Spinal cord (tissue), 10 donors: ENCODE measurements at places on chromosomes 6 and 20.

GRCh38 chr20:32941155-32941885, 62.9 kb downstream of the SUN5 start:
- no peaks in the 10 kb centered on the region for H3K4me1 ChIP-seq
- no peak for DNase-seq
- no peak overlapping the region for H3K27ac ChIP-seq
- H3K27me3 ChIP-seq, result no peaks in the 10 kb centered on the region
- H3K36me3 ChIP-seq, result no peaks in the 10 kb centered on the region

GRCh38 chr6:81241126-81242041, 511.1 kb downstream of the TENT5A start:
- no peak for DNase-seq
- no peaks in the 10 kb centered on the region for H3K36me3 ChIP-seq
- H3K27ac ChIP-seq, result no peak overlapping the region
- no peak overlapping the region for H3K4me3 ChIP-seq
- H3K4me1 ChIP-seq, result no peaks in the 10 kb centered on the region

GRCh38 chr20:35849706-35850105, 77.9 kb downstream of the PHF20 start:
- H3K4me1 ChIP-seq, result peaks cover 4% of the 10 kb centered on the region
- H3K27me3 ChIP-seq, result no peaks in the 10 kb centered on the region
- peaks cover 10% of the 10 kb centered on the region for H3K36me3 ChIP-seq
- no peak for DNase-seq

GRCh38 chr20:11429168-11429567, 488.5 kb upstream of the BTBD3 start:
- H3K4me3 ChIP-seq, result no peak overlapping the region
- H3K27me3 ChIP-seq, result no peaks in the 10 kb centered on the region
- no peak overlapping the region for H3K27ac ChIP-seq
- no peaks in the 10 kb centered on the region for H3K4me1 ChIP-seq
- H3K36me3 ChIP-seq, result no peaks in the 10 kb centered on the region
- no peak for DNase-seq

DNA sequence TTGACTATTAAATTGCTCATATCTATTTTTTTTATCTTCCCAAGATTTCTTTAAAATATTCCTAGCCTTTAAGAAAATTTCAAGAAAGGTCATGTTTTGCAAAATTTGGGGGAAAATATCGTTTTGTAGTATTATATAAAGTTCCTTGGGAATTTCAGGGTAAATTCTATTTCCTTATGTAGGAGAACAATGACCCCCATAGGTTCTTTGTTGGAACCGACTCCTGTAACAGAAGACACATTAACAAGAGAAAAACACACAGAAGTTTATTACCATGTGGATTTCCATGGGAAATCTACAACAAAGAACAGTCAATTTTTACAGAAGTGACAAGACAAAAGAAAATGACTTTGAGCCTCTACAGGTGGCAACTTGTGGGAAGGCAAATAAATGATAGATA, 68.1 kb downstream of the ADGB start:
- H3K36me3 ChIP-seq, result no peaks in the 10 kb centered on the region
- H3K4me3 ChIP-seq, result no peak overlapping the region
- H3K4me1 ChIP-seq, result no peaks in the 10 kb centered on the region
- no peak overlapping the region for H3K27ac ChIP-seq
- no peak for DNase-seq
- no peaks in the 10 kb centered on the region for H3K27me3 ChIP-seq

DNA sequence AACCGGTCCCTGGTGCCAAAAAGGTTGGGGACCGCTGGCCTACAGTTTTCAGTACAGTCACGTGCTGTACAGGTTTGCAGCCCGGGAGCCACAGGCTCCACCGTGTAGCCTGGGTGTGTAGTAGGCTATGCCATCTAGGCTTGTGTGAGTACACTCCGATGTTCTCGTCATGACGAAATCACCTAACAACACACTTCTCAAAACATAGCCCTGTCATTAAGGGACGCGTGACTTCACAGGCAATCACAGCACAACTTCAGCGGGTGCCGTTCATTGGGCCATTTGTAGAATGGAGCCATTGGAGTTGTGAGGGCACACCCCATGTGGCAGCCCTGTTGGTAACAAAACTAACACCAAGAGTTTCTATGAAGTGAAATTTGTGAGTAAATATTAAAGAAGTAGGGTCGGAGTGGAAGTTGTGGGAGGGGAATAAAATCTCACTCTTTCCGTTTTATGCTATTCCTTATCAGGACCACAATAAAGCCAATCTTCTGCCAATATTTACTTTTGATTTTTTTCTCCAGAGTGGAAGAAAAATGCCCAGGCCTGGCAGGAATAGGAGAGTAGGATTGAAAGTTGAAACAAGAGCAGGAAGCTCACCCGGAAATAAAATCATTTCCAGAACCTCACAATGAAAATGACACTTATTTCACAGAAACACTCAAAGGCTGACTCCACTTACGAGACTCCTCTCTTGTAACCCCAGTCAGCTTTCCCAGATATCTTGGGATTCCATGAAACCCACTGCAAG, 63.7 kb upstream of the PTPN1 start:
- no peaks in the 10 kb centered on the region for H3K36me3 ChIP-seq
- no peak for DNase-seq
- H3K27me3 ChIP-seq, result no peaks in the 10 kb centered on the region
- H3K27ac ChIP-seq, result no peak overlapping the region

DNA sequence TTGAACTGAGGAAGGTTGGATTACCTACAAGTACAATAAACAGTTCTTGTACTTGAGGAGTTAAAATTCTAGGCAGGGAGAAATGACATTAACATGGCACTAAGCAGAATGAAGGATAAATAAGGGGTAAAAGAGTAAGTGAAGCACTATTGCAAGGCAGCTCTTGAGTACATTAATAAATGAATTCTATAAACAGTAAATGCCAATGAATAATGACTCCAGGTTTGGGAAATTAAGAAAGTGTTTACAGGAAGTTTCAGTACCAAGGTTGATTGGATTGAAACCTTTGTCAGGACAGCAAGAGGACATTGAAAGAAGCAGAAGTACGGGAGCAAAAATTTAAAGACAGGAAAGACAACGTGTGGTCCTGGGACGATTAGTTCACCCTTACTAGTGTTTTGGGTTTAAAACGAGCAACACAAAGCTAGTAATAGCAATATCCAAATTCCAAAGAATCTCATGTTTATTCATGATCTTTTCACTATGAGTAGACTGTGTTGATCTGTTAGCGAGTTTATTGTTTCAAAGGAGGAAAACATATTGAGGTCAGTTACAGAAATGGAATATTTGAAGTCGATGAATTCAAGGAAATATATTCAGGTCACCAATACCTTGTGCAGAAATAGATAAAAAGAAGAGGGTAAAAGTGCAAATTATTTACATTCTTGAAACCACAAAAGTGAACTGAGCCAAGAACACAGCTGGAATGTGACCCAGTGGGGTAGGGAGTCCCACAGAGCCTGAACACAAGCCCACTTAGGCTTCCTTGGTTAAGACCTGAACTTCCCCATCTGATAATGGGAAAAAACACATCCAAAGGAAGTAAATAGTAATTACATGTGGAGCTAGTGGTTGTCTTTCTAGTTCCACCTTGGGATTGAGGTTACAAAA, 80.8 kb downstream of the MKKS start:
- H3K4me3 ChIP-seq, result no peak overlapping the region
- H3K36me3 ChIP-seq, result no peaks in the 10 kb centered on the region
- H3K27me3 ChIP-seq, result no peaks in the 10 kb centered on the region
- no peak for DNase-seq

DNA sequence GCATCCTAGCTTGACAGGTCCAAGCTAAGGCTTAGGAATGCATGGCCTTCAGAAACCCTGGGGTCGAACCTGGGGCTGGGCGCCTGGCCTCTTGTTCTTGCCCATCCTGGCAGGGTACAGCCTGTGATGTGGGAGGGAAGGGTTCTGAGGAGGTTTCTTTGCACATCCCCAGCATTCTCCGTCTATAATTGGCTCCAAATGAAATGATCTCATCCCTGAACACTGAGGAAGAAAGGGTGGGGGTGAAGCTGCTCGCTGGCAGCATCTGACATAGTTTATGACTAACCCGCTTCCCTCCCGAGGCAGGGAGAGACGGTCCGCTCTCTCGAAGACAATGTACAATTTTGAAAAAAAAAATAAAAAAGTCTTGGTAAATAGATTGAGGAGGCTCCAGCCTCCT, 67.1 kb upstream of the ZNFX1 start:
- no peaks in the 10 kb centered on the region for H3K27me3 ChIP-seq
- no peak for DNase-seq
- no peak overlapping the region for H3K4me3 ChIP-seq
- H3K4me1 ChIP-seq, result peaks cover 21% of the 10 kb centered on the region
- H3K27ac ChIP-seq, result no peak overlapping the region
- H3K36me3 ChIP-seq, result no peaks in the 10 kb centered on the region

DNA sequence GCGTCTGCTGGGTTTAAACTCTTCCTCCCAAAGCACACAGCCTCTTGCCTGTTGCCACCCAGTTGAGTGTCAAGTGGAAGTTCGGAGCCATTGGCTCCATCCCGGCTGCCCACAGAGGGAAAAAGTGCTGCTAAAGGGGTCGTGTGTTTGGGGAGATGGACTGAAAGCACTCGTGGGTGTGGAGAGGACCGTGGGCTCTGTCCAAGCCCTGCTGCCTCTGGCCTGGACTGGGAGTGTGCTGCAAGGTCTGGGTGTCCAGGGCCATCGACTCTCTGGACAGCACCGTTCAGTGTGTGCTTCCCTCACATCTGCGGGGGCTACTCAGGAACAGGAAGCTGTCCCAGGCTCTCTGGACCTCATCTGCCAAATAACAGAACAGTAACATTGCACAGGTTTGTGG, 269.3 kb downstream of the DLL1 start:
- DNase-seq, result no peak
- peaks cover 4% of the 10 kb centered on the region for H3K27me3 ChIP-seq
- peaks cover 11% of the 10 kb centered on the region for H3K4me1 ChIP-seq
- no peak overlapping the region for H3K4me3 ChIP-seq
- H3K27ac ChIP-seq, result no peak overlapping the region

GRCh38 chr20:61556673-61557072, 304.6 kb downstream of the CDH4 start:
- no peak overlapping the region for H3K27ac ChIP-seq
- H3K4me1 ChIP-seq, result peaks cover 18% of the 10 kb centered on the region
- peaks cover 2% of the 10 kb centered on the region for H3K36me3 ChIP-seq
- no peak for DNase-seq

DNA sequence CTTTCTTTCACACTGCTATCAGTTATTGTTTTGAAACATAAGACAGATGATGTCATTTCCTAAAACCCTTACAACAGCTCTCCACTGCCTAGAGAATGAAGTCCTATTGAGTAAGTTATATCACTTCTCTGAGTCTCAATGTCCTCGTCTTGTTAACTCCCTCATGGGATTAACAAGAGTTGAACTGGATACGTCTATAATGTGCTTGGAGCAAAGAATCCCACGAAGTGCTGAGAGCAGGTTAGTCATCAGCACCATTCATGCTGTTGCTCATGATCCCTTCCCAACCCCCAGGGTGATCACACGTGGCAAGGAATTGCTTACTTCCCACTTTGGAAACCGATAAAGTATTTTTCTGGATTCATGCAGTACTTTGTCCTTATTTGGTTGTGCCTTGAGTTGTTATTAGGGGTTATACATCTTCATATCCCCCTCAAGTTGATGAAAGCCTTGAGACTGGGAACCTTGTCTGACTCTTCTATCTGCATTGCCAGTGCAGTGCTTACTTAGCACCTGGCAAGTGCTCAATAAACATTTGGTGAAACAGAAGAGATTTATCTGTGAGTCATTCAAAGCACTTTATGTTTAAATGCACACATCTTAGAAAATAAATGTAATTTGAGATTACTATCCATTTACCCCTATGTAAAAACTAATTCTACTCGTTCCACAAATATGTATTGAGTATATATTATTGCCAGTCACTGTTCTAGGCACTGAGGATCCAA, 487.5 kb downstream of the EPM2A start:
- H3K36me3 ChIP-seq, result no peaks in the 10 kb centered on the region
- H3K4me1 ChIP-seq, result peaks cover 4% of the 10 kb centered on the region
- no peak overlapping the region for H3K27ac ChIP-seq

DNA sequence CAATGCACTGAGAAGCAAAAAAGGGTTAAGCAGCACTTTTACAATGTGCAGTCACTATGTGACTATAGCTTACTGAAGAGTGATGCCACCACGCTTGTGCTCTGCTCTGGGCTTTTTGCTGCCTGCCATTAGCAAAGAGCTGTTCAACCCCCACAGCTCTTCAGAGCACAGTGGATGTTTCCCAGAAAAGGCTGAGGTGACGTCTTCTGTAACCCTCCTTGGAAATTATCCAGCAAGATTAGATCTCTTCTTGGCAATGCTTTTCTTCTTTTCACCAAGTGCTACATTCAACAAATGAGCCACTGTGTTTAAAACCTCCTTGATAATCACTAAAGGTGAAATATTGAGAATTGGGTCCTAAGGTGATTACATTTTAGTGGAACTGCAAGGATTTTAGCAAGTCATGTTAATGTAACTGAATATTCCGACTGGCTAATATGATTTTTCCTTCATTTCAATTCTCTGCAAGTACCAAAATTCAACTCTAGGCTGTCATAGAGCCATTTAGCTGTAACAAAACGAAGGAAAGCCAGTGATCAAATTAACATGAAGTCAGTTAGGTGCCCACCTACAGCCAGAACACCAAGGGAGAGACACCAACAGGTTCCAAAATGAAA, 34.9 kb downstream of the ELOVL5 start:
- no peaks in the 10 kb centered on the region for H3K36me3 ChIP-seq
- DNase-seq, result no peak
- no peaks in the 10 kb centered on the region for H3K27me3 ChIP-seq
- no peak overlapping the region for H3K4me3 ChIP-seq

DNA sequence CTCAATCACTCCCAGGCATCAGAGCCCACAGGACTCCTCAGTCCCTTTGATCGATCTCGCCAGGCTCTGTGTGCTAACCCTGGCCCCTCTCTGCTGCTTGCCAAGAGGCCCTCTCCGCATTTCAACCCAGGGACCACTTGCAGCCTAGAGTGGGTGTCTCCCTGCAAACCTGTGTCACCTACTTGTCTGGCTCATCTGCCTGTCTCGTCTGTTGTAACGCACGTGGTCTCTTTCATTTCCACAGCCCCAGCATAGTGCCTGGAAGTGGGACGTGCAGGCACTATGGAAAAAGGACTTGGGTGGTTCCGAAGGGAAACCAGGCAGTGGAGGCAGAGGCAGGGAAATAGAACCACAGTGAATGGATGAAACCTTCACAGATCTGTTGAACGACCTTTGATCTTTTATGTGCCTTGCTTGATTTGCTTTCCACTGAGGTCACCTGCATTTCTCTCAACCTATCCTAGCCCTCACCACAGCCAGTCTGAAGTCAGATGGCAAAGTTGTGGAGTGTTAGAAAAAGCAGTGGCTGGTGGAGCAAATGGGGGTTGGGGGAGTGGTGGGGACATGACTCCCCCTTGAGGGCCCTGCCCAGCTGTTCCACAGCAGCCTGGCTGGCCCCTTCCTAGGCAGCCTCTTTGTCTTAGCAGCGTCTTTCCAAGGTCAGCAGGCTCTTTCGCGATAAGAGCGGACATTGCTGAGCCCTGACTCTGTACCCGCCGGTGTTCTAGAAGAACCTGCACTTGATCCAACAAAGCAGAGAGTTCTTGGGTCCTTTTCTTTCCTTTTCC, 55.8 kb upstream of the TAGAP start:
- peaks cover 26% of the 10 kb centered on the region for H3K4me1 ChIP-seq
- H3K4me3 ChIP-seq, result no peak overlapping the region

GRCh38 chr6:168598251-168599117, 157.5 kb downstream of the SMOC2 start:
- H3K36me3 ChIP-seq, result peaks cover 16% of the 10 kb centered on the region
- H3K4me1 ChIP-seq, result peaks cover 8% of the 10 kb centered on the region
- H3K27me3 ChIP-seq, result no peaks in the 10 kb centered on the region
- no peak for DNase-seq
- no peak overlapping the region for H3K27ac ChIP-seq
- no peak overlapping the region for H3K4me3 ChIP-seq
